Caki2 (cell line): ENCODE measurements at places on chromosomes 2 and 18.

GRCh38 chr2:583666-584065, 93.5 kb downstream of the TMEM18 start:
- no peak for DNase-seq

GRCh38 chr2:173720306-173720705, 244.9 kb downstream of the SP3 start:
- no peak for DNase-seq

DNA sequence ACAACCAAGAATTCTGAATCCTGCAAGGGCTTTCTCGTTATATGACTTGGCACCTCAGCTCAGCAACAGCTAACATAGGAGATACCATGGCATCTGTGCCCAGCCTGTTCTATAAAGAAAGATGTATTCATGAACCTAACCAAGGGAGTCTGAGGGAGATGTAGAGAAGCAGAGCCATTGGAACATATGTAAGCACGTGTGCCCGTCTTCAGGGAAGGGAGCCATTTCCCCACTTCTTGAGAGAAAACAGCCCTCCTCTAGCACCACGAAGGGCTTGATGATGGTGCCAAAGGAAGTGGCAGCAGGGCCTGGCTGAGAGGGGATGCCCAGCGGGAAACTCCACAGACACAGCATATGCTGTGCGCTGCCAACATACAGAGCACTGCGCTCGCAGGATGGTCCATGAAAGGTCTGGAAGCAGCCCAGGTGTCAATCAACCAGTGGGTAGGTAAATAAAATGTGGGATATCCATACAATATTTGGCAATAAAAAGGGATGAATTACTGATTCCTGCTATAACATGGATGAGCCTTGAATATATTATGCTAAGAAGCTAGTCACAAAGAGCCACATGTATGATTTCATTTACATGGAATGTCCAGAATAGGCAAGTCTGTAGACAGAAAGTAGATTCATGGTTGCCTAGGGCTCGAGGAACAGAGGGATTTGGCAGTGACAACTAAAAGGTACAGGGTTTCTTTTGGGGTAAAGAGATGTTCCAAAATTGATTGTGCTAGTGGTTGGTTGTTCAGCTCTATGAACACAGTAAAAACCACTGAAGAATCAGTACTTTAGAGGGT, 16.1 kb downstream of the TMEM247 start:
- no peak for DNase-seq

DNA sequence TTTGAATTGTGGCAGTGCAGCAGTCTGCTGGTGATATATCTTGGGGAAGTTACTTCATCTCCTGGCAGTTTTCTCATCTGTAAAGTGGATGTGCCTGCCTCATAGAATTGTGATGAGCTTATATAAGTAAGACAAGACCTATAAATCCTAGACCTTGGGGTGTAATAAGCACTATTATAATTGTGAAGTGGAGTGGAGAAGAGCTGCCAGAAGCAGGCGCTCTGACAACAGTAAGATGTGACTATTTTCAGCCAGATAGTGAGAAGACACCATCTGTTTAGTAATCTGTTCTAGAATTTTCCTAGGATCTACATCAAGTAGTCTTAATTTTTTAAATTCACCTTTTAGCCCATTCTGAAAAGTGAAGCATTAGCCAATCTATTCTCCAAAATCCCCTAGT, 85.6 kb upstream of the TSPYL6 start:
- DNase-seq, result no peak

DNA sequence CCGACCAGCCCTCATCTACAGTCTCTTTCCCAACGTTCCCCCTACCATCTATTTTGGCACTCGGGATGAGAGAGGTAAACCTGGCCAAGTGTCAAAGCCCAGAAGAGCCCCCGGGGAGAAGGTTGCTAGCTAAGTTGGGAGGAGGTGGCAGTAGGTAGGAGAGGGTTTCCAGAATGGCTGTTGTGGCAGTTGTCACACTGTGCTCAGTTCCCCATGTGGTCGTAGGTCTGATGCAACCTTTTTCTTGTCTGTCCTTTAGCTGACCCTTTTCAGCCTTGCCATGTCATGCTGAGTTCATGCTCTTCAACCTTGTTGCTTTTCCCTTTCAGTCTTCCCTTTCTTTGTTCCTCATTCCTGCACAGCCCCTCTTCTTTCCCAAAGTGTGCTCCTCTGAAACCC, 34.5 kb downstream of the TTLL4 start:
- DNase-seq, result peak; percentile 30

GRCh38 chr18:24727685-24728084, 267.2 kb downstream of the HRH4 start:
- no peak for DNase-seq

- peak; percentile 59 for DNase-seq
These were observed 236.3 kb upstream of the RASGRP3 start for GRCh38 chr2:33240178-33240577.
